ENCODE measurements at places on chromosomes 1 and 21.

DNA sequence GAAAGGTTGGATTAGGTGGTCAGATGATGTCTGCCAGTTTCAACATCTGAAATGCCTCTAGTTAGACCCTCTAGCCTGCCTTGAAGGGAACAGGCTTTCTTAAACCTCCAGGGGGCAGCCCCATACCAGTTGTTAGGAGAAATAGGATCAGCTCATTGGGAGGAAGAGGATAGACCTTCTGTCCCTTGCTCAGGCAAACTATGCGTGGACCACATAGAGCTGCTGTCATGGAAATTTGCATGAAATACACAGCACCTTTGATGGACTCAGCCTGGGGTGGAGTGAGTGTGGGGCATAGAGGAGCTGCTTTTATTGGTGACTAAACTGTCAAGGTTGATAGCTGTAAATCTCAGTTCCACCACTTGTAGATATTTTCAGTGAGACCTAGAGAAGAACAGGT is 38.4 kb upstream of the SPAG17 start:
- DNase-seq, result no peak

GRCh38 chr1:205576011-205576410 is 55.8 kb downstream of the ELK4 start:
- no peak for DNase-seq

- DNase-seq, result no peak
These were observed 49.1 kb downstream of the TRABD2B start for GRCh38 chr1:47948126-47948525.

DNA sequence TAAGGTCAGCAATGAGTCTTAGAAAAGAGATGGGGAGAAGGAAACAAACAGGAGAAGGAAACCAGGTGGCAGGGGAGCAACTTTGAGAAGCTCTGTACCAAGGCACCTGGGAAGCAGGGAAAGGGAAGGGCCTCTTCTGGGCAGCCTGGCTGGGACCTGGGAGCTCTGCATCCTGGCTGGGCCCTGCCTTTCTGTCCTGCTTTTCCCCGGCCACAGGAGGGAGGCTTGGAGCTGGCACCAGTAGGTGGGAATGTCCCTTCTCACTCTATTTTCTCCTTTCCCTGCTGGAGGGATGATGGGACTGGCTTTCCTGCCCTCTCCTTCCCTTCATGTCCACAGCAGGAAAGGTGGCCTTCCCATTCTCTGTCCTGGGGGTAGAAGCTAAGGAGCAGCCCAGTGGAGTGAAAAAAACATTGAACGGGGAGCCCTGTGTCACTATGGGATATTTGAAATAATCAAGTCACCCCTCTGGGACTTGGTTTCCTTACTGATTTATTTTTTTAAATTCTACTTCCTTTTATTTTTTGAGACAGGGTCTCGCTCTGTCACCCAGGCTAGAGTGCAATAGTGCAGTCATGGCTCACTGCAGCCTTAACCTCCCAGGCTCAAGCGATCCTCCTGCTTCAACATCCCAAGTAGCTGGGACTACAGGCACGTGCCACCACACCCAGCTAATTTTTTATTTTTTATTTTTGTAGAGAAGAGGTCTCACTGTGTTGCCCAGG is 5.1 kb upstream of the NES start:
- no peak for DNase-seq

GRCh38 chr1:1418464-1419362 is 2.4 kb downstream of the ANKRD65 start:
- DNase-seq, result no peak
